Renal pelvis (tissue), 12 donors: ENCODE measurements at places on chromosomes 2 and 18. TPM values are rescaled to one million over a fixed set of nuclear protein-coding genes. Genes with fewer than 3 reads are reported as not detected.

Gene CLEC4F
- 0.09 TPM for polyA plus RNA-seq

DNA sequence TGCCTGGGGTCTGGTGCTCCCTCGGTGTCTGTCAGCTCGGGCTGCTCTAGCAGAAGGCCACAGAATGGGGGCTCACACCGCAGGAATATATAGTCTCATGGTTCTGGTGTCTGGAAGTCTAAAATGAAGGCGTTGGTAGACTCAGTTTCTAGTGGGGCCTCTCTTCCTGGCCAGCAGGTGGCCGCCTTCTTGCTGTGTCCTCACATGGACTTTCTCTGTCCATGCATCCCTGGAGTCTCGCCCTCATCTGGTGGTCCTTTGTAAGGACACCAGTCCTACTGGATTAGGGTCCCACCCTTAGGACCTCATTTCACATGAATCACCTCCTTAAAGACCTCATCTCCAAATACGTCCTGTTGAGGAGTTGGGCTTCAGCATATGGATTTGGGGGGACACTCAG, 65.7 kb downstream of the RRM2 start:
- DNase-seq, result no peak

DNA sequence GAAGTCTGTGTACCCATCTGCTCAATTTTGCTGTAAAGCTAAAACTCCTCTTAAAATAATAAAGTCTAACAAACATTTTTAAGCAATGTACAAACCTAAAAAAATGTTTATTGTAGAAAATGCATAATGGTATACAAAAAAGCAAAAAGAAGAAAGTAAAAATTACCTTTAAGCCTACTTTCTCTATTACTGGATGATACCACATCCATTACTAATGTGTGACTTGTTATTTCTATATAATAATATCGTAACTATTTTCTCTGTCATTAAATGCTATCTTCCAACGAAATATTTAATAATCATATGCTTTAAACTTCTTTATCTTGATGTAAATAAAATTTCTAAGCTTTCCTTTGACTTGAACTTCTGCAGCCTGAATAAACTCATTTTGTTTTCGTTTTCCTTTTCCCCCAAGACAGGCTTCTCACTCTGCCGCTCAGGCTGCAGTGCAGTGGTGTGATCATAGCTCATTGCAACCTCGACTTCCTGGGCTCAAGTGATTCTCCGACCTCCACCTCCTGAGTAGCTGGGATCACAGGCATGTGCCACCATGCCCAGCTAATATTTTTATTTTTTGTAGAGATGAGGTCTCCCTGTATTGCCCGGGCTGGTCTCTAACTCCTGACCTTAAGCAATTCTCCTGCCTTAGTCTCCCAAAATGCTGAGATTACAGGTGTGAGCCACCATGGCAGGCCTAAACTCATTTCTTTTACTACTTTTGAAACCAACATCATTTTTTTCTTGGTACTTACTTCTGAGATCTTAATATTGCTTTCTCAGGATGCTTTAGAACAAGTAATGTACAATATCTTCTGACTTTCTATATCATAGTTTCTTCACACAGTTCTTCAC, 18.1 kb upstream of the DNAH7 start:
- DNase-seq, result no peak

DNA sequence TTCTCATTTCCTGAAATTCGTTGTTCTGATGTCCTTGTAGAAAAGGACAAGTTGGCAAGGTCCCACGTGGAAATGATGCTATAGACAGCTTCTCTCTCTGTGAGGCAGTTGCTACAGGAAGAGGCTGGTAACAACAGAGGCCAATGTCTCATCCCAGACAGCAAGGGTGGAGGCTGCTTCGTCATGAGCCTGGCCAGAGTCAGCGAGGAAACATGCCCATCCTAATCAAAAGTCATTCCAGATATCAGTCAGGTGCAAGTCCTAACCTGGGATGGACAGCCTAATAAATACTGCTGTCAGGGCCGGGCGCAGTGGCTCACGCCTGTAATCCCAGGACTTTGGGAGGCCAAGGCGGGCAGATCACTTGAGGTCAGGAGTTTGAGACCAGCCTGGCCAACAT, 6.4 kb upstream of the SMAD7 start:
- DNase-seq, result no peak

- DNase-seq, result no peak
Measured at GRCh38 chr18:64259871-64260270, 111.0 kb upstream of the LINC00305 start.

Gene VIL1
- 32.8 TPM for polyA plus RNA-seq

DNA sequence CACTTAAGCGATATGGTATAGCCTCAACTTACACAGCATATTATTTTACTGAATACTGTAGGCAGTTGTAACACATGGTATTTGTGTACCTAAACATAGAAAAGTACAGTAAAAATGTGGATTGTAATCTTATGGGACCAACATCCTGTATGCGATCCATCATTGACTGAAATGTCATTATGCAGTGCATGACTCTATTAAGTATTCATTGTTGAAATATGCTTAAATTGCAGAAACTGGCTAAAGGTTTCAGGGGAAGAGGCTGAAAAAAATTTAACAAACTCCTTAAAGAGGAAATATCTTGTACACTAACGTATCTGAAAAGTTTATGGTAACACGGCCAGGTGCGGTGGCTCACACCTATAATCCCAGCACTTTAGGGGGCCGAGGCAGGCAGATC, 214.1 kb upstream of the PARD3B start:
- no peak for DNase-seq

DNA sequence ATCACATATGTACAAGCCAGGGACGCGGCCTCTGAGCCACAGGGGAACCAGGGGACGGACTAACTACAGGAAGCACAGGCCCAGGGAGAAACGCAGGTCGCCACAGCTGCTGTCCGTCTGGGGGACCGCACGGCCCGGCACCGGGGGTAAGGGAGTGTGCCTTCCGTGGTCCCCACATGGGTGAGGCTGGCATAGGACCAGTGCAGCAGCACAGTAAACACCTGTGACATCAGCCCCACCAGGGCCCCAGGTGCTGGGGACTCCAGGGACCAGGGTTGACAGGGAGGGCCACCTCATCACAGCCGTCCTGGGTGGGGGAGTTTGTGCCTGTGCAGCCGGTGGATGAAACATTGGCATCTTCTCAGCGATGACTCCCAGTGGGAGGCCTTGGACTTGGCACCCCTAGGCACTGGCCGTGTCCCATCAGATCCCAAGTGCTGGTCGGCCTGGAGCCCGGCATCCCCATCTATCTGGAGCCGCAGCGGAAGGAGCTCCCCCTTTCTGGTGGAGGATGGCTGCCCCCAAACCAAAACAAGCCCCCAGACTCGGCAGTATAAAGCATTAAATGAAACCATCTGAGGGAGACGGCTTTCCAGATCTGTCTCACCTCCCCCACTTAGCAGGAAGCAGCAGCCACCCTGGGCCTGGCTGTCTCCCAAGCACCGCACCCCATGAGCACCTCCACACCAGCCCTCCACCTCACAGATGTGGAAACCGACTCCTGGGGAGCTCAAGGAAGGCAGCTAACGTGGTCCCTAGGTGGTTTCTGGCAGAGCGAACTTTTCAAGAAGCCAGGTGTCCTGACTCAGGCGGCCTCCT, 22.5 kb downstream of the AQP12A start:
- DNase-seq, result no peak

Gene UPP2
- polyA plus RNA-seq, result 9.6 TPM

Gene KRTCAP3
- polyA plus RNA-seq, result 9.5 TPM

DNA sequence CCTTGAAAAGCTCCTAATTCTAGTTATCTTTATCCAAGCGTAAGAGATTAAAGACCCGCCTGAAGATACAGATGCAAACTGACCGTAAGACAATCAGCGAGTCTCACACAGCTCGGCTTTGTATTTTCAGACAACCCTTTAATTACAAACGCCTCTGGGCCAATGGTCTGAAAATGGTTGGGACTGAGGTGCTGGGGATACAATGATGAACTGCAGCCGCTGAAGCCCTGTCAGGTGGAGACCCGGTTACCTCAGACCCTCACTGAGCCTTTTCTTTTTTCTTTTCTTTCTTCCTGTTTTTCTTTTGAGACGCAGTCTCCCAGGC, 715 bp upstream of the CFAP36 start:
- DNase-seq, result peak; percentile 29
